ENCODE measurements at places on chromosomes 16 and 17.

DNA sequence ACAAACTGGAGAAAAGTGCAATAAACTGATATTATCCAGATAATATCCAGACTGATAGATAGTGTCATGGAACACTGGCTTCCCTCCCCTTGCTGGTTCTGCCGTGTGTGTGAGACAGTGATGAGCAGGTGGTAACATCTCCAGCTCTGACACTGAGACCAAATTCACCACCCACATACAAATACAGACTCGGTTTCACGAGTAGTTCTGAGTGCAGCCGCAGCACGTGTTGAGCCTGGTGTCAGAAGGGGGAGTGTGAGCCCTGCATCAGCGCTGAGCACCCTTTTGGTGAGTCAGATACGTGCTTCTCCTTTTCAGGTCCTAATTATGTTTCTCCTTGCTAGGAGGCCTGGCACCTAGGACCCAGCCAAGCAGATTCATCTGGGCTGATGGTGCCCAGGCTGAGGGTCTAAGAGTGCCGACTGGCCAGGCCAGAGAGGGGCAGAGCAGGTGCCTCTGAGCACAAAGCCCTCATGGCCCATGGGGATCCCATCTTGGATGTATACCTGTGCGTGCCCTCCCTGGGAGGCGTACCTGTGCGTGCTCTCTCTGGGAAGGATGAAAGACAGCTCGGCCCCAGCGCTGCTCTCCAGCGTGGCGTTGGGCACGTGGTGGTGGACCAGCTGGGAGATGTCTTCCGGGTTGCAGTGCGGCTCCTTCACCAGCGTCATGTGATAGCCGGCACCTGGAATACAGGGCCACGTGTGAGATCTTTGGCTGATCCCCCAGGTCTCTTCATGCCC lies 27.3 kb upstream of the RNPS1 start:
- no peak for DNase-seq

DNA sequence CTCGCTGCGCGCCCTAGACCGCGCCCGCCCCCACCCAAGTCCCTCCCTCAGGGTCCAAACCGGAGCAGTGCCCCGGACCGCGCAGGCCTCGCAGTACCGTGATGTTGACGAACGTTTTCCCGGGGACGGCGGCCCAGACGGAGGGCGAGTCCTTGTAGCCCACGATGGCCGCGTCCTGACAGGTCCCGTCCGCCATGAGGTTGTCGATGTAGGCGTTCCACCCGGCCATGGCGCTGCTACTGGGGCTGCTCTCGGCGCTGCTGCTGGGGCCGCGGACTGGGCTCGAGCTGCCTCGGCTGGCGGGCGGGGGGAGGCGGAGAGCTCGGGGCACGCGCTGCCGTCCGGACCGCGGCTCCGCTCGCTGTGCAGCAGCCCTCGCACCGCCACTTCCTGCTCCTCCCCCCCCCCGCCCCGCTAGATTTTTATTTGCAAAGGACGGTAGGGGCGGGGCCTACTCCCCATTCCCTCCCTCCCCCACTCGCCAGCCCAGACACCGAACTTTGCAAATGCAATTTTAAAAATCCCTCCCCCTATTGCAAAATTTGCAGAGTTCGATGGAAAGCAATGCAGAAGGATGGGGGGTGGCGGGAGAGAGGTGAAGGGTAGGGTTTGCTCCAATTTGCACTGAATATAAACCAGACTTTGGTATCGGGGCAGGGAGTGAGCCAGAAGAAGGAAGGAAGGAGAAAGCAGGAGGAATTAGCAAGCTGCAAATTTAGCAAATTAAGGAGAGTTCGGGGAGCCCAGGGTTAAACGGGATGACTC lies at the start of gene PFN1:
Gene PFN1, minus strand, starts transcription at position 365 of the 765 bp plus-strand sequence. Its CDS starts 136 bp downstream, at position 229.
- peak; percentile 58 for DNase-seq

DNA sequence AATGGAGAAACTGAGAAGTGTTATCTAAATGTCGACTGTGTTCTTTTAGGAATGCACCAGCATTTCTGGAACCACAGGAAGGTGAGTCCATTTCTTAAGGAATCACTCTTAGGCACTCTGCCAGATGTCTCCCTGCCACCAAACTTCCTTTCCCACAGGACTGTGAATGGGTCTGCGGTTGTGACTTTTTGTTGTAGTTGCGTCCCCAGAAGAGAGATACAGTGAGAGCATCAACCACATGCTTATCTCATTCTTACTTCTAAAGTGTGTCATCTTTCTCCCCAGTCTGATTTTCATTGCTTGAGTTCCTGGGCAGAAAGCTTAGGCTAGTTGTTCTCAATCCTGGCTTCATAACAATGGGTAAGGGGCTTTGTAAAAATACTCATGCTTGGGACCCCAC lies 13.4 kb downstream of the ITPRIPL2 start:
- no peak for DNase-seq

GRCh38 chr16:69762814-69763598 lies 874 bp downstream of the WWP2 start:
- no peak for DNase-seq

DNA sequence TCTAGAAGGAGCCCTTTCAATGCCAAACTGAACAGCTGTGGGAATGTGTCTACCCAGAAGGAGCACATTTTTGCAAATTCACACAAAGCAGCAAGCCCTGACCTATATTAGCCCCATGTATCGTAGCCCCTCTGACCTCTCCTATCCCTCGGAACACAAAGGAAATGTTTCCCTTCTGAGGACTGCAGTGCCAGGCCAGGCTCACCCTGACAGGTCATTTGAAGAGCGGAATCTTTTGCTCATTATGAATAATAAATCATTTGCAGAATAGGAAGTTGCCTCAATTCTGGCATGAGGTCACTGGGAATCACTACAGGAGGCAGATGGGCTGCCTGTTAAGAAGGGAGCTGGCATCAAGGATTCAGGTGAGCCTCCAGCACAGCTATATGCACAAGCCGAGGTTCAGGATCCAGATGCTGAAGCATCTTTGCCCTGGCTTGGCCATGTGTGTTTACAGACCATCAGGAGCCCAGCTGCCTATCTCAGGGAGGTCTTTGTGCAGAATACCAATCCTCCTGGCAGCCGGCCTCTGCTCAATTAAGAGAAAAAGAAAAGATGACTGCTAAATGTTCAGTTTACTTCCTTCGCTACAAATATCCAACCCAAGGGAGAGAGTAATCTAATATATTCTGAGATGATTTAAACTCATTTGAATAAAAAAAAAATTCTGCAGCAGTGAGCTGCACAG lies 119.4 kb downstream of the USP31 start:
- DNase-seq = no peak

- DNase-seq = no peak
Measured at GRCh38 chr16:66081775-66082366, 284.6 kb upstream of the CDH5 start.

- DNase-seq = no peak
Measured at GRCh38 chr16:89633064-89633631, 19.7 kb downstream of the DPEP1 start.

- DNase-seq = peak; percentile 41
Measured at GRCh38 chr17:74960570-74961342, 11.8 kb downstream of the HID1 start.

GRCh38 chr17:36746381-36747053 lies 145.1 kb downstream of the MRM1 start:
- no peak for DNase-seq

DNA sequence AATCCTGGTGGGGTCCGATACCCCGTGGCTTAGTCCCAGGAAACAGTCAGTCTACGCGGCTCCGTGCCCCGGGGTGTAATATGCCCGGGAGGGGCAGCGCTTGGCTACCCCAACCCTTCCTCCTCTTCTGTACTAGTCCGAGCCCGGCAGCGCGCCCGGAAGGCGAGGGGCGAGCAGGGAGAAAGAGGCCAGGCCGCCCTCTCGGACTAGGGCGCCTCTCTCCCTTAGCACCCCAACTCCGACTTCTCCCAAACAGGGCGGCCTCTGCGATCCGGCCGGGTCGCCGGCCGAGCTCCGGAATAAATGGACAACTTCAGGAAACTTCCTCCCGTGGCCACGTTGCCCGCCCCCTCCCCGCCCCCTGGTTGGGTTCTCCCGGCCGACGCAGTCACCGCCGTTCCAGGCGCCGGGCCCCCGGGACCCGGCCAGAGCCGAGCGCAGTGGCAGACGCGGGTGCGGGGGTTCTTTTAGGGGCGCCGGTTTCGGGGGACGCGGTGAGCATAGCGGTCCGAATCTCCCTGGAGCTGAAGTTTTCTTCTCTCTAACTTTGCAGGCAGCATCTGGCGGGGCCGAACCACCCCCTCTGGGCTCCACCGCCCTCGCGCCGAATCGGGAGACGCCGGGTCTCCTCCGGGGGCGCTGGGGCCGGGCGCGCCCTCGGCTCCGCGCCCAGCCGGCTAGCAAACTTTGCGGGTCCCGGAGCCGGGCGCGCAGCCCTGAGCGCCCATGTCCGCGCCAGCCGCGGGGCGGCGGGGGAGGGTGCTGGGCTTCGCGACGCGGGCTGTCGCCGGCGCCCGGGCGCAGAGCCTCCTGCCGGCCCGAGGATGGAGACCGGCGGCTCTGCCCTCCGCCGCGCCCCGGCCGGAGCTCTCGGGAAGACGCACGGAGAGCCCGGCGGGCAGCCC lies at the start of gene SDK2:
Gene SDK2, minus strand, starts transcription at position 301 of the 905 bp plus-strand sequence. CDS start 357 bp downstream, outside the sequence.
- DNase-seq = no peak

- DNase-seq = no peak
Measured at GRCh38 chr16:77711179-77711578, 11.1 kb upstream of the NUDT7 start.

DNA sequence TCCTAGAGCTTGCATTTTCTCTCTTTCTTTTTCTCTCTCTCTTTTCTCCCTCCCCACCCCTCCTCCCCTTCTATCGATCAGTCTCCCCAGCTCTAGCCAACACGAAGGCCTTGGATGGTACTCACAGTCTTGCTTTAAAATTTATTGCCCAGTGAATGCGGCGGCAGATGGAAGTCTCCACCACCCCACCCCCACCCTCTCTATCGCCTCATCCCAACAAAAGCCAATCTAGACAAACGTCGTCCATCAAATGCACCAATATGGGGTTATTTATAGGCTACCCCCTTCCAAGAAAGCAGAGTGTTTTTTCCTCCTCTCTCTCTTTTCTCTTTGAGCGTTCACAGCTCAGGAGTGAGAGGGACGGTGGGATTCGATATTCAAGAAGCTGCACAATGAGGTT lies 10.5 kb upstream of the NGFR start:
- no peak for DNase-seq

DNA sequence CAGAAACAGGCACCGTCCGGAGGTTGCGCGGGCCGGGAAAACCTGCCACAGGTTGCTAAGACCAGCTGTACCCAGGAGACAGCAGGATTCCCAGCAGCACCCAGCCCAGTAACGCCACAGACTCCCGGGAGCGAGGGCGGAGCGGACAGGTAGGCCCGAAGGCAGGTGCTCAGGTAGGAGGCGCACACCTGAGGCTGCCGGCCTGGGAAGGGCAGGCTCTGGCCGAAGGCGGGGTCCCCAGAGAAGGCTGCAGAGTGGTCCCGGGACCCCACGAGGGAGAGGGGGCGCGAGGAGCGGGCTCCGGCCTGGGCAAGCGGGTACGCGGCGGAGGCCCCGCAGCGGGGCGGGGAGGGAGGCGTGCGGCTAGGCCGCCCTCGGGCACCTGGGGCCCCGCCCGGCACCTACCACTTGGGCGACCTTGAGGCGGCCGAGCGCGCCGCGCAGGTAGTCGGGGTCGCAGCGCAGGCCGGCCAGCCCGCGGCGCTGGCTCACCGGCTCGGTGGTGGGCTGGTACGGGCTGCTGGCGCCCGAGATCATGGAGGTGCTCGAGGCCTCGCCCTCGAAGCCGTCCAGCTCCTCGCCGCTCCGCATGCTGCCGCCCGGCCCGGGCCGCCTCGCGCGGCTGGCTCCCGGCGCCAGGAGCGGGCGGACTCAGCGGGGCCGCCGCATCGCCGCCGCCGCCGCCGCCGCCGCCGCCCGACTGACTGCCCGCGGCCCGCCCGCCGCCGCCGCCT lies 441 bp downstream of the CMTM4 start:
- DNase-seq = no peak

DNA sequence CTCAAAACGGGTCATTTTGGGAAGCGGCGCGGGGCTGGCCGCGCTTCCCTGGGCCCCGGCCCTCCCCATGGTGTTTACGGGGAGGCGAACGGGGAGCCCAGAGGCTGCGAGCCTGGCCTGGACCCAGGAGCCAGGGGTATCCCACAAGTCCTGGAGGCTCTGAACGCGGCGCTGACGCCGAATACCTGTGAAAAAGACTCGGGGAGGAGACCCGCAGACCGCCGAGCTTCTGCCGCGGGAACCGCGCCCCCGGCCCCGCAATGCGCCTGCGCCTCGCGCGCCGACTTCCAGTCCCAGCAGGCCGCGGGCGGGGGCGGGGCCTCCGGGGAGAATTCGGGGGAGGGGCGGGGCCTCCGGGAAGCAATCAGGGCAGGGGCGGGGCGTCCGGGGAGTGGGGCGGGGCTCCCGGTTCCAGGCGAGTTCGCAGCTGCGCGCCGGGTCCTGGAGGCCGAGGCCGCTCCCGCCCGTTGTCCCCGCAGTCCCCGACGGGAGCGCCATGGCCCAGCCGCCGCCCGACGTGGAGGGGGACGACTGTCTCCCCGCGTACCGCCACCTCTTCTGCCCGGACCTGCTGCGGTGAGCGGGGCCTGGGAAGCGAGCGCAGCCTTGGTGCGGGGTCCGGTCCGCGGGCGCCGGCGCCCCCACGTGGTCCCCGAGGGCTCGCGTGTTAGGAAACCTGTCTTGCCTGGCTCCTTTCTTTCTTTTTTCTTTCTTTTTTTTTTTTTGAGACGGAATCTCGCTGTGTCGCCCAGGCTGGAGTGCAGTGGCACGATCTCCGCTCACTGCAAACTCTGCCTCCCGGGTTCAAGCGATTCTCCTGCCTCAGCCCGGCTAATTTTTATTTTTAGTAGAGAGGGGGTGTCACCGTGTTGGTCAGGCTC lies at the start of gene DECR2:
Gene DECR2, plus strand, starts transcription at position 418 of the 881 bp plus-strand sequence. Its CDS starts 79 bp downstream, at position 497.
- DNase-seq = peak; percentile 74

DNA sequence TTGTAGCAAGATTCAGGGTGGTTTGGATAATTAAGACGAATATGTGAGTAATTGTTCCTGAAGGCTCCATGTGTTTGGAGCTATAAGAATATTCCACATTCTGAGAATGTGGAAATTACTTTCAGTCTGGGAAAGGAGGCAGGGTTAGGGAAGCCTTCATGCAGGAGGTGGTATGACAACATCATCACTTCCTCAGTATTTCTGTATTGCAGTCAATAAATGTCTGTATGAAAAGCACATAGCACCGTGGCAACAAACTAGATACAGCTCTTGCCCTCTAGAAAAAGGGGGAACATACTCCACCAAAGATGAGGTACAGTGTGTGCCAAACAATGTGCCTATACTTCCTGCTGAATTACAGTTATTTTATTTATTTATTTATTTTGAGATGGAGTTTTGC lies 26.1 kb upstream of the DHRS7B start:
- DNase-seq = no peak

- DNase-seq = no peak
Measured at GRCh38 chr17:43734376-43734775, 24.2 kb downstream of the SOST start.

DNA sequence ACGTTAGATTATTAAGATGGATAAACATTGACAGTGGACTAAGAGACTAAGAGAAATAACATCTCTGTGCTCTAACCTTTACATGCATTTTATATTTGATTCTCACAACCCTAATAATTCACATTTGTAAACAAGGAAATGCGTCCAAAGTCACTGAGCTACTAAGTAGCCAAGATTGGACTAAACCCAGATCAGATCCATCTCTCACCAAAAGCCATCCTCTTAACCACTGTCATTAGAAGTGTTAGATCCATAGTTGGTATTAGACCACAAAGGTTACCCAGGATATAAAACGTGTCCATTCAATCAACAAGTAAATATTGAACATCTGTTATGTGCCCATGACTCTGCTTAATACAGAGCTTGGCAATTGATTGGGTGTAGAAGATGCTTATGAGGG lies 5.2 kb downstream of the HSD17B2 start:
- no peak for DNase-seq
